Activated T-helper 17 cell treated with anti-CD3 and anti-CD28 coated beads, Interleukin-2, amount 50 U/mL, for 72 hours (primary cell): ENCODE measurements at places on chromosomes 5 and 9.
A peak's percentile ranks its signal among the peaks of the same experiment; 100 is the strongest.

GRCh38 chr9:122370869-122371755, at the start of gene PTGS1:
PTGS1 (plus strand) TSS chr9:122371024; CDS start chr9:122371085, 61 bp downstream.
- peak; percentile 56 for ATAC-seq

- ATAC-seq: peak; percentile 25
These were observed 36.4 kb downstream of the PARP8 start for GRCh38 chr5:50702615-50703366.

DNA sequence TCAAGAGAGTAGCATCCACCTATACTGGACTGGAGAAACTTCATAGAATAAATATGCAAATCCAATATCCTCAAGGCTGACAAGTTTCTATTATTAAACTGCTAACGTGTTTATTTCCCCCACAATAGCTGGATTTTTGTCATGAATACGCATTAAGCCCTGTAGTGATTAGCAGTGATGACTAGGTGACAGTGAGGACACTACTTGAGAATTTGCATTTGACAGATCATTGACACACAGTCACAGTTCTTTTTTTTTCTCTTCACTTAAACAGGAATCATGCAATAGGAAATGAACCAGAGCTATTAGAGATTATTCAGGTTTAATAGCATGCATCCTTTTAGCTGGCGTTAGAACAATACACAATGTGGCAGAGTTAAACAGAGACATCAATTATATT, 35.3 kb downstream of the MPDZ start:
- ATAC-seq: no peak

- no peak for ATAC-seq
These were observed 149.9 kb downstream of the TRIO start for GRCh38 chr5:14292766-14293658.

- no peak for ATAC-seq
These were observed 152.9 kb upstream of the IRX2 start for GRCh38 chr5:2904399-2904798.

- no peak for ATAC-seq
These were observed 11.0 kb downstream of the SLC44A1 start for GRCh38 chr9:105255421-105255820.

GRCh38 chr9:35603506-35603985, 1.5 kb upstream of the TESK1 start:
- ATAC-seq: no peak
